Globus pallidus (tissue), 1 donor: ENCODE measurements at places on chromosomes 2 and 18.

GRCh38 chr2:182266909-182267308 is 159.9 kb downstream of the PDE1A start:
- no peak for DNase-seq

DNA sequence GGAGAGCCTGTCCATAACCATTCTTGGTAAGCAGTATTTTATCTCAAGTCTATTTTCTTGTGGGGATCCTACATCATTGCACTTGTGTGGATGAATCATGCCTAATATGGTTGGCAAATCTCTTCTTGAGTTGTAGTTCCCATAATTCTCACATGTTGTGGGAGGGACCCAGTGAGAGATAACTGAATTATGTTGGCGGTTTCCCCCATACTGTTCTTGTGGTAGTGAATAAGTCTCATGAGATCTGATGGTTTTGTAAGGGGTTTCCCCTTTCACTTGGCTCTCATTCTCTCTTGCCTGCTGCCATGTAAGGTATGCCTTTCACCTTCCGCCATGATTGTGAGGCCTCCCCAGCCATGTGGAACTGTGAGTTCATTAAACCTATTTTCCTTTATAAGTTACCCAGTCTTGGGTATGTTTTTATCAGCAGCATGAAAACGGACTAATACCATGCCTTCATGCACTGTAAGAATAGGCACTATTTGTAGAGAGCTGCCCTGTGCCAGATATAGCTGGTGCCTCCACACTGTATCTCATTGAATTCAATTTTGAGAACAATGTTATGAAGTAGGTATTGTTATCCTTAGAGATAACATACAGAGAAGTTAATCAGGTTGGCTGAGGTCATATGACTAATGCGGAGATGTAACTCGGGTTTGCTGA is 148.3 kb downstream of the PLCL1 start:
- no peak for DNase-seq

DNA sequence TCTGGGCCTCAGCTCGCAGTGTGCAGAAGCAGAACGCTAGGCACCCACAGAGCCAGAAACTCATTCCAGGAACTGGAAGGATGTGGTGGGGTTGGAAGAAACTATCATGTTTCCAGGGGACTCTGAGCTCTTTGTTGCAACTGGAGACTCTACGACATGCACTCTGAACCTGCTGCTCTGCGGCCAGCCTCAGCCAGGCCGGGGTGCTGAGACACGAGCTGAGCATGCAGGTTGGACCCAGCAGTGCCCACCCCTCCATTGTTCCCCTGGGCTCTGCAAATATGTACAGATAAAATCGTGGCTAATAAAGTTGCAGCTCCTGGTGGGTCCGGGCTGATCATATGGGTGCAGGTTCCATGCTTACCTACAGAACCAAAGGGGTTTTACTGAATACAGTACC is 37.6 kb upstream of the ARL4C start:
- DNase-seq, result no peak

DNA sequence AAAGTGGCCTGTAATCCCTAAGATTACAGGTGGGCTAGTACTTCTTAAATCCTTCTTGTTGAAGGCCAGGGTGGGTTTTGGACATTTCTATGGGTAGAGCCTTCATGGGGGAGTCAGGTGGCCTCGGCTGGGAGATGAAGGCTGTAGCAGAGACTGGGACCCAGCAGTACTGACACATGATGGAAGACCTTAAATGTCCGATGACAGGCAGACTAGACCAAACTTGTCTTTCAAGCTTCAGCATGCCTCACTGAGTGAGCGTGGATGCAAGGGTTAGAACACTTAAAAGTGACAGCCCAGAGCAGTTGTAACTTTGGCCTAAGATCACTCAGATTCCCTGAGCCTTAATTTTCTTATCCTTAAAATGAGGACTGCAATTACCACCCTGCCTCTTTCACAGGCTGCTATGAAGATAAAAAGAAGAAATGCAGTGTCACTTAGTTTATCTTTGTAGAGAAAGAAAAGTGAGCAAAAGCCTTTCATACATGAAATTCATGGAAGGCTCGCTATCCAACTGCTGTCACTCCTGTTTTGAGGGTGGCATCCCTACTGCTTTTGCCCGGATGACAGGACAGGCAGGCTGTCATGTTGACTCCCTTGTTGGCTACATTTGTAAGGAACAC is 19.5 kb downstream of the PLEK start:
- no peak for DNase-seq

DNA sequence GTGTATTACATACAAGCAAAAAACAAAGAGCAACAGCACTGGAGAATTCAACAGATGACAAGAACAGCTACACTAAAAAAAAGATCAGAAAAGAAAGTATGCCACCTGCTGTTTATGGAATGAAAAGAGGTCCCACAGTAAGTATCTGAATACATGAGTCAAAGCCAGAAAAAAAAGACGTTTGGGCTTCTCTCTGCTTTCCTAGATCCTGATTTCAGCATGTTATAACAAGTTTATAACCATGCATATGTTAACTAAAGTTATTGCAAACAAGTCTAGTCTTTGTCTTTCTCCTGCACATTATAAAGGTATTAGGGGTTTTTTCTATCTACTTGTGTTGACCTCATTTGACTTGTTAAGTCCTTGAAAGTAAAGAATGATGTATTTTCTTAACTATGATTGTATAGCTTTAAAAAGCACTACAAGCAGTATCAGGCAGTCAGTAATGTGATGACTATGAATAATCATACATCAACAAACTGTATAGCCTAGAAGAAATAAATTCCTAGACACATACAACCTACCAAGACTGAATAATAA is 108.5 kb upstream of the COL5A2 start:
- DNase-seq, result peak; percentile 11

GRCh38 chr2:215772003-215772402 is 241.3 kb downstream of the MREG start:
- DNase-seq, result no peak

- peak; percentile 89 for DNase-seq
Measured at GRCh38 chr2:44244135-44244871, 31.0 kb upstream of the SLC3A1 start.

DNA sequence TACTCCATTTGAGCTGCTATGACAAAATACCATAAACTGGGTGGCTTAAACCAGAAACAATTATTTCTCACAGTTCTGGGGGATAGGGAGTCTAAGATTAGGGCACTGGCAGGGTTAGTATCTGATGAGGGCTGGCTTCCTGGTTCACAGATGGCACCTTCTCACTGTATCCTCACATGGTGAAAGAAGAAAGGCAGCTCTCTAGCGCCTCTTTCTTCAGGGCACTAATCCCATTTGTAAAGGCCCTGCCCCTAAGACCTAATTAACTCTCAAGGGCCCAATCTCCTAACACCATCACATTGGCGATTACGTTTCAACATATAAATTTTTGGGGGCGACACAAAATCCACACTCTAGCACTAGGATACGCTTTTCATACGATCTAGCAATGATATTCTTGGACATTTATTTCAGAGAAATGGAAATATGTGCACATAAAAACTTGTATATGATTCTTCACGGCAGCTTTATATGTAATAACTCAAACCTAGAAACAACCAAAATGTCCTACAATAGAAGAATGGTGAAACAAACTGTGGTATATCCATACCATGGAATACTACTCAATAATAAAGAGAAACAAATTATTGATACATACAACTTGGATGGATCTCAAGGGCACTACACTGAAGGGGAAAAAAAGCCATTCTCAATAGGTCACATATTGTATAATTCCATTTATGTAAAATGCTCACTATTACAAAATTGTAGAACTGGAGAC is 111.0 kb downstream of the BCL2L11 start:
- no peak for DNase-seq

GRCh38 chr2:238169708-238170251 is 11.0 kb downstream of the ERFE start:
- DNase-seq, result no peak

DNA sequence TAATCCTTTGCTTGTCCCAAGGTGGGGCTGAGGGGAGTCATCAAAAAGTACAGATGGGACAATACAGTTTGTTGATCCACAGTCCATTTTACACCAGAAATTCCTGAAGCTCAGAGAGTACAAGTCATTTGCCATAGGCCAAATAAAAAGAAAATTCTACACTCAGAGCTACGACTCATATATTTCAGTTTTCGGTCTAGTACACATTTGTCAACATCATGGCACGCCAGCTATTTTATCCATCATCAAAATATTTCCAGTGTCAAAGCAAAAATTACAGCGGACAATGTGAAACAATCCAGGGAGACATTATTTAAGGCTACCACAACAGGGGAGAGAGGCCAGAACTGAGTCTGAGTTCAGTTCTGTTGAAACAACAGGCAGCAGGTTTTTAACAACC is 587.5 kb upstream of the DSEL start:
- no peak for DNase-seq

GRCh38 chr18:34867520-34867919 is 157.4 kb downstream of the DTNA start:
- DNase-seq, result no peak

GRCh38 chr2:33126552-33126951 is 179.8 kb downstream of the LTBP1 start:
- DNase-seq, result no peak

- no peak for DNase-seq
Measured at GRCh38 chr2:149224543-149224942, 105.8 kb upstream of the LYPD6 start.

DNA sequence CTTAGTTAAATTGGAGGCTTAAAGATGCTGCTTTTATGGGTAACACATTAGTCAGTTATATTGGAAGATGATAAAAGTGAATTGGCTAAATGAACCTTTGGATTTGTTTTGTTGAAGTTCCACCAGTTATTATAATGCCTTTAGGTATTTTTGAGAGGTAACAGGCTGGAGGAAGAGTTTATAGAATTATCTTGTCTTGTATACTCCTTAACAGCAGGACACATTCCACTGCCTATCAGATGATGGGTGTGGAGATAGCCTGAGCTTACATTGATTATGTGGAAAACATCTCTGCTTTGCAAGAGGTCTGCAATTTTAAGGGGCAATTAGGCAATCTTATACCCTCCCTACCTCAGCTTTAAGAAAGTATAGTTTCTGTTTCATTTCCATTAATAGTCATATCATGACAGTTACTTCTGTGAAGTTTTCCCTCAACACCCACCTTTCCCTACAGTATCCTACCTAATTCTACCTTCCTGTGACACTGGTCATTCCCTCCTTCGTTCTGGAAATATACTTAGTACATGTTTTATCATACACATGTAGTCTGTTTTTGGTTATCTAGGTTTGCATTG is 403.7 kb upstream of the SPRED2 start:
- no peak for DNase-seq

DNA sequence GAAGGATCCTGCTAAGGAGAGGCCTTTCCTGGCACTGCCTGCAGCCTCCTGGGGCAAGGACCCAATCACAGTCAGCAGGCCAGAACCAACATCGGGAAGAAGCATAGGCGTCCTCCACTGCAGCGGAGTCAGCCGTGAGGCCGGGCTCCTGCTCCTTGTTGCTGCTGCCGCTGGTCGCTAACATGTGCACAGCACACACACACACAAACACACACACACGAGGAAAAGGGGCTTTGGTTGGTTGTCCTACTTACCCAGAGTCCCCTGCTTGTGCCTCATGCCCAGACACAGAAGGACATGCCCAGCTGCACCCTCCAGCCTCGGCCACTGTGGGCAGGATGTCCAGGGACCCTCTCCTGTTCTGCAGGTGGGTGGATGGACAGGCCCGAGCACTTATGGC is 209.4 kb downstream of the GLI2 start:
- no peak for DNase-seq

- no peak for DNase-seq
Measured at GRCh38 chr18:11339188-11339775, 189.9 kb upstream of the PIEZO2 start.

GRCh38 chr2:146874260-146874658 is 970.6 kb upstream of the ACVR2A start:
- DNase-seq, result no peak

DNA sequence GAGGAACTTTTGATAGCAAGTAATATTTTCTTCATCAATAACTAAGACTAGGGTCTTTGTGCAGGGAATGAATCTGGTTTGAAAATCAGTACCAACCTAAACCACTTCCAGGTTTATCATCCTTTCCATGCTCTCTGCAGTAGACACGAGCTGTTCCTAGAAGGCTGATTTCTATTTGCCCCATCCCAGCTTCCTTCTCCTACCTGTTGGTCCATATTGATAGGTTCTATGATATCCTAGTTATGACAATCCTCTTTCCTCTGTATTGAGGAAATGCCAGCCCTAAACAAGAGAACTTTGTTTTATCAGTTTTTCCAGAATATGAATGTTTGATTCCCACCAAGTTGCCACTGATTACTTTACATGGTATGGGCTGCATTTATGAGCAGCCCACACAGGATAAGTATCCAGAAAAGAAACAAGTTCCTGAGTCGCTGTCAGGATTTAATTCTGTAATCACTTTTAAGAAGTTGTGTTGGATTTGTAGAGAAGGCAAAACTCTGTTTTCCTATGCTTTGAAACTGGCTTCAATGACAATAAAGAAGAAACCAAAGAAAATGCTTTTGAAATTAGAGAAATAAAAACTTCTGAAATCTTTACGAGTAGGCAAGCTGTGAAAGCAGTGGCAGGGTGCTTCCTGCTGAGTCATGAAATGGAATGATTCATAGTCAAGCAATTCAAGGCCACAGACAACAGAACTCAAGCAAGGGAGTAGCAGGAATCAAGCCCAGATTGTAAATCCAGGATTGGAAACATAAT is 37.3 kb upstream of the TANK start:
- DNase-seq, result peak; percentile 41

GRCh38 chr2:78768016-78768415 is 257.5 kb upstream of the REG3G start:
- no peak for DNase-seq

DNA sequence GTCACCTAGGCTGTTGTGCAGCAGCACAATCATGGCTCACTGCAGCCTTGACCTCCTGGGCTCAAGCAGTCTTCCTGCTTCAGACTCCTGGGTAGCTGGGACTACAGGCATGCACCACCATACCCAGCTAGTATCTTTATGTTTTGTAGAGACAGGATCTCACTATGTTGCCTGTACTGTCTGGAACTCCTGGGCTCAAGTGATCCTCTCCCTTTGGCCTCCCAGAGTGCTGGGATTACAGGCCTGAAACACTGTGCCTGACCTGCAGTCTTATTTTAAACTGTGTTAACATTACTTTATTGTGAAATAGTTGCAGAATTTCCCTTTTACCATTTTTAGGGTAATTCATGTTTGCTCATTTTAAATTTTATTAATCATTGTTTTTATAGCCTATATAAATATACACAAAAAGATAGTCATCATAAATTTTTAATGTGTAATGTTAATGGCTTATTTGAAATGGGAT is 24.6 kb downstream of the EML4 start:
- no peak for DNase-seq

- no peak for DNase-seq
Measured at GRCh38 chr18:79519751-79520477, 124.2 kb downstream of the NFATC1 start.

GRCh38 chr2:81445176-81445575 is 1140.6 kb upstream of the LRRTM1 start:
- no peak for DNase-seq

DNA sequence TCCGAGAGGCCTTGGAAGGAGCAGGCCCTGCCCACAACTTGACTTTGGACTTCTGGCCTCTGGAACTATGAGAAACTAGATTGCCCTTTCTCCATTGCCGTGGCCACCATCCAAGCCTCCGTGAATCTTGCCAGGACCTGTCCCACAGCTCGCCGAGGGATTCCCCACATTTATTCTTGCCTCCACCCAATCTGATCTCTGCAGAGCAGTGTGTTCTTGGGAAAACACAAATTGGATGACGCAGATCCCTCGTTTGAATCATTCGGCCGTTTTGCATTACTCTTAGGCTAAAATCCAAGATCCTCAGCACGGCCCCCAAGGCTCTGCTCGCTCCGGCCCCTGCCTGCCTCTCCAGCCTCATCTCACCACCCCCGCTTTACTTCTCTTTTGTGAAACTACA is 364.2 kb downstream of the ZNF516 start:
- DNase-seq, result no peak
